Smooth muscle cell of the pulmonary artery (primary cell): ENCODE measurements at places on chromosomes 11 and 22. TPM values are rescaled to one million over a fixed set of nuclear protein-coding genes. Genes with fewer than 3 reads are reported as not detected.

Gene SAA2
- total RNA-seq: 0.46 and 40.6 TPM in 2 replicates

Gene EHF
- 0.20 and 0.33 TPM in 2 replicates for total RNA-seq

Gene NXPE4
- not detected in 2 replicates for total RNA-seq

Gene FOLH1
- total RNA-seq: 0.65 TPM in 1 of 2 replicates, not detected in the other

Gene GAB4
- total RNA-seq: not detected in 2 replicates

Gene NAV2
- total RNA-seq: 12.6 and 34.5 TPM in 2 replicates

Gene MUC6
- total RNA-seq: not detected in 2 replicates

Gene CBX7
- total RNA-seq: 8.2 and 9.5 TPM in 2 replicates

Gene CCDC90B
- total RNA-seq: 51.6 and 55.9 TPM in 2 replicates

Gene PTPRCAP
- total RNA-seq: 0.17 and 0.46 TPM in 2 replicates

Gene LUZP2
- 0.07 and 0.26 TPM in 2 replicates for total RNA-seq

Gene MRGPRX1
- total RNA-seq: not detected in 2 replicates

Gene BRSK2
- total RNA-seq: 0.46 and 1.1 TPM in 2 replicates

Gene CBLIF
- not detected in 2 replicates for total RNA-seq

Gene PATE4
- total RNA-seq: not detected in 2 replicates

Gene CYB5R2
- total RNA-seq: 2.7 and 4.3 TPM in 2 replicates

Gene BACE1-AS
- total RNA-seq: 5.4 and 5.7 TPM in 2 replicates

Gene POU2AF1
- total RNA-seq: not detected in 2 replicates

Gene OR52N4
- total RNA-seq: not detected in 2 replicates

Gene MS4A6E
- total RNA-seq: not detected in 2 replicates

Gene BAIAP2L2
- 0.39 and 0.69 TPM in 2 replicates for total RNA-seq

Gene KDM4E
- not detected in 2 replicates for total RNA-seq
